OCI-LY7 (cell line): ENCODE measurements at places on chromosomes 2 and 18. TPM values are rescaled to one million over a fixed set of nuclear protein-coding genes. Genes with fewer than 3 reads are reported as not detected.

DNA sequence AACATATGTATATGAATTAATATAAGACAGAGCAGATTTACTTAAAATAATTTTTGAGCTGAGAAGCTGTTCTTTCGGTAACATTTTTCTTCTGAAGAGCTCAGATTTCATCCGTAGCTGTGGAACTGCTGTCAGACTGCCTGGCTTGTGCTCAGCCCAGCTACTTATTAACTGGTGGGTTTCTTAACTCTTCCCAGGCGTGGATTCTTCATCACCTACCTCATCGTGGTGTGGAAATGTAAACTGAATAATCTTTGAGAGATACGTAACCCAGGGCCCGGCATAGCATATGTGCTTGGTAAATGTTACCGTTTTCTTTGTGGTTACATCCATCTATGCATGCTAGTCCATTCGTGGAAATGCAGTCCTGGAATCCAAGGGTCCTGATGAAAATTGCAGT is 145.0 kb downstream of the MCFD2 start:
- no peak for DNase-seq

DNA sequence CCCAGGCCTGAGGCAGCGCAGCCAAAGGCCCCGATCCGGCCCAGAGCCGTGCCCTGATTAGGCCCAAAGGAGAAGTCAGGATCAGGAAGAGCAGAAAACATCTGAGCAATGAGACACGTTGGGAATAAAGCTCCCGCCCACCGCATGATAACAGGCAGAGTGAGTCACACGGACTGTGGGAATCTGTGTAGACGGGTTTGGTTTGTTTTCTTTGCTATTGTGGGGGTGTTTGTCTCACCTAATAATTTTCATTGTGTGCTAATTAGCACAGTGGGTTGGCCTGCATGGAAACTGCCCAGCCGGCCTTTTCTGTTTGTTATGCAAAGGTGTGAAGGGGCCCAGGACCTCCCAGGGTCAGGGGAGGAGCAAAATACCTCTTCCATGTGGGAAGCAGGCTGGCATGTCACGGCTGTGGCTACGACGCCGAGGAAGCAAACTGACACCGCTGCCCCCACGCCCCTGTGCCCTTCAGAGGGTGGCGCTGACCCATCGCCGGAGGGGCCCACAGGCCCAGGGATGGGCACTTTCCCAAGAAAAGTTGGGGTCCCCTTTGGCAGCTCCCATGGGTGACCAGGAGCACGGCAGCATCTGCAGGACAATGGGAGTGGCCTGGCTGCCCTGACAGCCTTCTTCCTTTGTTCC is 68.4 kb upstream of the CTDP1 start:
- DNase-seq = no peak

The CFC1 gene
- total RNA-seq = not detected in 2 replicates

The ZNF396 gene
- 0.87 and 1.1 TPM in 2 replicates for total RNA-seq

The ANKRD36 gene
- total RNA-seq = 60.5 and 65.5 TPM in 2 replicates

DNA sequence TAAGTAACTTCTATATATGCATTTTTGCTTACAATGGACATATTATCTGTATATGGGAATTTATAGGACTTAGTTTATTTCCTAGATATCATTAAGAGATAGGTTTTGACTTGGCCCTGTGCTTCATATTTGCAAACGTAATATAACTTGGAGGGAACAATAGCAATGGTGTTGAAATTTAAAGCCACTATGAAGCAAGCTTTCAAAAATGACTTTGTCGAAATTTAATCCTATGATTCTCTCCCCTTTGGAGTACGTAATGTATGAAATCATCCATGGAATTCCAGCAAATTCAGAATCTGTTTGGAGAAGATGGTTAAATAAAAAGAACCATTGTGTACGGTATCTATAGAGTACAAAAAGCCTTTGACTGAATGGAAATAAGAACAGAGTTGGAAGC is 486.3 kb downstream of the ARHGAP15 start:
- no peak for DNase-seq

DNA sequence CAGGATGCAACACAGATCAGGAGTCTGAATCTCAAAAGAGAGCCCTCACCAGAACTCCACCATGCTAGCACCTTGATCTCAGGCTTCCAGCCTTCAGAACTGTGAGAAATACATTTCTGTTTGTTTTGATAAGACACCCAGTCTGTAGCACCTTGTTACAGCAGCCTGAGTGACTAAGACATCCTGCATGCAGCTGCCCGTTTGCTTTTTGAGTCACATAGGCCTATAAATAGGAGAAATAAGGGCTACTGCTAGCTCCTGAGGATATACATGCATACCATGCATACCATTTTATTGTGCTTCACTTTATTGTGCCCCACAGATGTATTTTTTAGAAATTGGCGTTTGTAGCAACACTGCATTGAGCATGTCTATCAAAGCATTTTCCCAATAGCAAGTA is 337.8 kb downstream of the CDH2 start:
- DNase-seq = no peak

GRCh38 chr2:173354073-173354581 is 545 bp upstream of the CDCA7 start:
- peak; percentile 93 for DNase-seq

DNA sequence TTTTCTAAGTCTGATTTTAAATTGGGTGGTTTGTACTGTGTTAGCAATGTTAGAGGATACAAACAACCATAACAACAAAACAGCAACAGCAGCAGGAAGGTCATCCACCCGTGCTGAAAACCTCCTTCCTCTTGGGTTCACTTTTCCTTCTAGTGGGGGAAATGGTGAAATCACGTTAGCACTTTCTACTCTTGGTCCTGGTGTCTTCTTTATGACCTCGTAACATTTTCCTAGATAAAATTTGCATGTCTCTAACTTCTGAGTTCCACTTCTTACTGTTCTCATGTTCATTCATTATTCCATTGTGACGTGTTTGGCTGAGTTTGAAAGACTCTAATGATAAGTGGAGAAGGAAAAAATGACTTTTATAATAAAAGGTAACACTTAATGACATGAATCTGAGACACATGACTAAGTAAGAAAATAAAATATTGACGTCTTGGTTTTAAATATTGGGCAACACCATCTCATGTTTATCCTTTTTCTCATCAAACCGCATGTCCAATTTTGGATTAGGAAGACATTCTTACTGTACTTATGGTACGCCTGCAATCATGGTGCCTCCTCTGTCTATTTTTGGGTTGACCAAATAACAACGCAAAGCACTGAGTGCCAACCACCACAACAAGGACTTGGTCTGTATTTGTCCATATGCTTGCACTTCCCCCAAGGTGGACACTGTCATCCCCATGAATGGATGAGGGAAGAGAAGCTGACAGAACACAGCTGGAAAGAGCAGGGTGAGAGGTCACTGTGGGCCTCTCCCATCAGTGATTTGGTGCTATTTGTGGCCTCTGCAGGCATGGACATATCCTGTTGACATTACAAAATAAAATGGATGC is 25.7 kb upstream of the IL1R1 start:
- no peak for DNase-seq

The LOXHD1 gene
- not detected in 2 replicates for total RNA-seq

GRCh38 chr2:208573569-208573968 is 167.0 kb downstream of the PTH2R start:
- DNase-seq = no peak

The SLC9A4 gene
- 0.10 and 0.22 TPM in 2 replicates for total RNA-seq

- no peak for DNase-seq
These were observed 356.6 kb downstream of the SPAG16 start for GRCh38 chr2:213640738-213641425.

- DNase-seq = no peak
These were observed 17.4 kb downstream of the IRS1 start for GRCh38 chr2:226782092-226782713.

DNA sequence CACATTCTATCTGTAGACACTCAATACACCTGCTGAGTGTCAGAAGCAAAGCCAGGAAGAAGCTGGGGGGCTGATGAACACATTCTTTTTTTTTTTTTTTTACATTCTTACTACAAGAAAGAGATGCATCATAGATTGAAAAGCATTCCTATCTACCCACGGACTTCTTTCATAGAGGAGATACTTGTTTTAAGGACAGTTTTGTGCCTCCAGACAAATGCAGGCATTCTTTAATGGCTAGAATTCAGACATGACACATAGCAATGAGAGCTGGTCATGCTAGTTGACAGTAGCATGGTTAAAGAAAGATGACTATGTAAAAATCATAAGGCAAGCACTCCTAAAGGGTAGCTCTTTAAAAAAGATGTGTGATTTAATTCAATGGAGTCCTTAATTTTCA is 110.2 kb downstream of the EPHA4 start:
- no peak for DNase-seq

GRCh38 chr2:219868635-219869034 is 241.2 kb downstream of the SLC4A3 start:
- DNase-seq = no peak

The TUBA4A gene
- total RNA-seq = 181 and 186 TPM in 2 replicates

DNA sequence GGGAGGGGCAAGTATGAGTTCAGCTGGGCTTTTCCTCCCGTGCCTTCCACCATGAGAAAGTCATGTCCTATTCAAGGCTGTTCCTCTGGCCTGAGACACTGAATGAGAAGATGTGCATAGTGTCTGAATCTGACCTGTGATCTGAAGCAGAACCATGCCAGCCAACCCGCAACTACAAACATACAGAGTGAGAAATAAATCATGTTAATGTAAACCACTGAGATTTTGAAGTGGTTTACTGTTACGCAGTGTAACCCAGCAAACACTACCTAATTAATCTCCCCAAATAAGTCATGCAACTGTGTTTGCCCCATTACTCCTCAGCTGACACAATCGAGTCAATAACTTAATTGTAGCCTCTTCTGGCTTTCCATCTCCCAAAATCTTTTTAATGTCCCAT is 49.2 kb downstream of the METTL4 start:
- DNase-seq = no peak

The VWC2L gene
- total RNA-seq = not detected in 2 replicates

DNA sequence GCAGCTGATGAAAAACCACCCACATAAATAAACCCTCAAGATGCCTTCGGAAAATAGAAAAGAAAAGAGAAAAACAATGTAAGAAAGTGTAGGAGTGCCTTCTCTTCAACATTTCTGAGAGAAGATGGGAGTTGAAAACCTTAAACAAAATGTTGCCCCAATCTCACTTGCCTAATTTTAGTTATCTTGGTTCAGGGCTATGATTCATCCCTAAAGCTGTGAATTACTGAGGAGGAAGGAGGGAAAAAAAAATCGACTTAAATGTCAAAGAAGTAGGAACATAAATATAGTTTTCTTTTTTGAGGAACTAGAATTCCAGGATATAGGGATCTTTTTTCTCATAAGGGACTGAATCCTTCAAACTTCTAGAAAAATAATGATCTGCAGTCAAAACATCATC is 360.3 kb downstream of the TGIF1 start:
- no peak for DNase-seq

The BOLL gene
- total RNA-seq = not detected in 2 replicates

The SPC25 gene
- total RNA-seq = 50.3 and 53.1 TPM in 2 replicates

GRCh38 chr2:160491911-160492371 is 1.7 kb downstream of the RBMS1 start:
- DNase-seq = no peak

The PFN4 gene
- total RNA-seq = not detected in 2 replicates

The STRADB gene
- 21.4 and 23.4 TPM in 2 replicates for total RNA-seq

GRCh38 chr2:236250909-236251579 is 13.2 kb downstream of the ASB18 start:
- DNase-seq = no peak

- peak; percentile 2 for DNase-seq
These were observed 132.5 kb downstream of the SPHKAP start for GRCh38 chr2:228048838-228049490.

GRCh38 chr2:196759378-196759706 is 40.1 kb downstream of the GTF3C3 start:
- no peak for DNase-seq

The KCNK3 gene
- total RNA-seq = not detected in 2 replicates

GRCh38 chr2:195343540-195343939 is 313.5 kb upstream of the SLC39A10 start:
- peak; percentile 61 for DNase-seq

GRCh38 chr2:45301307-45302277 is 292.3 kb upstream of the SIX2 start:
- no peak for DNase-seq

- DNase-seq = no peak
These were observed 12.3 kb upstream of the SLC14A2 start for GRCh38 chr18:45602926-45603325.

DNA sequence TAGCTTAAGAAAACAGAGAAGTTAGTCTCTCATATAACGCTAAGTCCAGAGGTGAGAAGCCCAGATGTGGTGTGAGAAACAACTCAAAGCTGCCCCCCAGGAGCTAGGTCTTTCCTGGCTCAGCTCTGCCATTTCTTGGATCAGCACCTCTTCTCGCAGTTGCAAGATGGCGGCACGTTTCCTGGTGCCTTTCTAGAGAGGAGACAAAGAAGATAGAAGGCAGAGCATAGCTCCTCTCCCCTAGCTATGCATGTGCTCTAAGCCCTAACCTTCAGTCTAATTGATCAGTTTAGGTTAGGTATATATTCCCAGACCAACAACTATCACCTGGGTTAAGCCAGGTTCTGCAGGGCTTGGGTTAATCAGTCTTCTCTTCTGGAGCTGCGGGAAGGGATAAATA is 119.5 kb upstream of the RAB12 start:
- no peak for DNase-seq

DNA sequence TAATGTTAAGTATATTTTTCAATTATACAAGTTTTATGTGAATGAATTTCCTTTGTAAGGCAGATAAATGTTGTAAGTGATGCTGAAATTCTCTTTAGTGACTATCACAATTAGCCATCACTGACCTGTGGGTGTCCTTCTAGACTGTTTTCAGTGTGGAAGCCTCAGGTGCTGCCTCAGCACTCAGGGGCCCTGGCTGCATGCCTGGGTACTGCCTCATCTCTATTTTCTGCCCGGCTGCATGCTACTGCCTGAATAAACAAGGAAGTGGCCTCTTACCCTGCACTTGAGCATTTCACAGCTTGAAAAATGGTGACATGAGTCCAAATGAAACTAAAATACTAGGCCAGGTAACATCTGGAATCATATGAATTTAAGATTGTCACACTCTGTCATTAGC is 787.6 kb upstream of the SALL3 start:
- DNase-seq = no peak

The TUBA3D gene
- not detected in 2 replicates for total RNA-seq

The CNDP1 gene
- total RNA-seq = not detected in 2 replicates

- DNase-seq = no peak
These were observed 15.3 kb upstream of the SPR start for GRCh38 chr2:72871880-72872279.

The VSNL1 gene
- not detected in 2 replicates for total RNA-seq

DNA sequence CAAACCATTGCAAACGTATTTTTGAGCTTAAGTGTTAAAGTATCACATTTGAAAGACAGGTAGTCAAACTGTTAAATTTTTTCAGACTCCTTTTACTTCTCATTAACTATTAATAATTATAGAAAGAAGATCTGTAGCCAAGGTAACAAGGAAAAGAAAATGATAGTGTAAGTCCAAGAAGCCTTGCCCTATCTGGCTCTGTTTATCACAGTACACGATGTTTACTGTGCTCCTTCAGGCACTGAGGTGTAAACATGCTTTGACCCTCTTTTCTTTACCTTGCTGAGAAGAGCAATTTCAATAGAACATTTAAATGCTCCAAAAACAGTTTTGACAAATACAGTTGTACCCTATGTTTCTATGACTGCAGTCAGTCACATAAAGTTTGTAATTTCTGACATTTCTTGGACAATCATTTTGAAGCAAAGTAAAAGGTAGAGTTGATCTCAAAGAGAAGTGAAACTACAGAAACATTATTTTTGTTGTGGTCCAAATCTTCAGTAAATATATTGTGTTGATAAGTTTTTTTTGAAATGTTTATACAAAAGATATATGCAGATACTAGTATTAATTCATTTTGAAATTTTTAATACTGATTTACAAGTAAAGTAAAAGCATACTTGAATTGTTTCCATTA is 152.6 kb upstream of the KYNU start:
- no peak for DNase-seq
